ENCODE measurements at places on chromosomes 1 and 21.

DNA sequence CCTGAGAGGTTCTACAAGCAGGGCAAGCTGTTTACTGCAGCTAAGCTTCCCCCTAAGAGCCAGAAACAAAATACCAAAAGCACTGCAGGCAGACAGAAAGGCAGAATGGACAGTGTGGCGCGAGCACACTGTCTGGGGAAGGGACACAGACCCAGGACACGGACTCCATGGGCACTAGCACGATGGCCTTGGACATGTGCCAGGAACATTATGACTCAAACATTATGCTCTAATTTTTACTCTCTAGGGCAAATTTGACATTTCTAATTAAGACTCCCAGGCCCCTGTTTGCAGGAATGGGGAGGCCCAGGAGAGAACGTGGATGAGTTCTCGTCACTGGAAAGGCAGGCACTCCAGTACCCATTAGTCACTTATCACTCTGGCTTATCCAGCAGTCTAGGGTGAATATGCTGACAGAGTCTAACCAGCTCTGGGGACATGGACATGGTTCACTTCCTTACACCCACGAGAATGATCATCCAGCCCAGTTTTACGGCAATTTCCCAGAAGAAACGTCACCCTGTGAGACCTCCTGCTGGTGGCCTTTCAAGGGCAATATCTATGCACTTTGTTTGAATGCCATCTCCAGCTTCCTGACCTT is 45.1 kb downstream of the CAPN8 start:
- DNase-seq: no peak

DNA sequence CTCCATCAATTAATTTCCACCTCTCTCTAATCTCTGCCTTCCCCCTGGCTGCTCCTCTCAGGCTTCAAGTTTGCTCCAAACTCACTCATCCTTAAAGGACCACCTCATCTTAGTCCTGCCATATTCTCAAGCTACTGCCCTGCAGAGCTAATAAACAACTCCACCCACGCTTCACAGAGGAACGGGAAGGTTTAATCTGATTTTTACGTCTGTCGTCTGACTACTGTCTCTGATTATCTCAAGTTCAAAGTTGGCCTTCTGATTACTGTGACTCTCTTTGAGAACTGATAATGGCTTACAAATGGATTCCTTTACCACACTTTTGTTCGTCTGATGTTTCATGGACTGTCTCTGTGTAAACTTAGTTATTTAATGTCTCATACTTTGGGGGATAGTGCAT is 7.6 kb upstream of the CPT2 start:
- DNase-seq: no peak

DNA sequence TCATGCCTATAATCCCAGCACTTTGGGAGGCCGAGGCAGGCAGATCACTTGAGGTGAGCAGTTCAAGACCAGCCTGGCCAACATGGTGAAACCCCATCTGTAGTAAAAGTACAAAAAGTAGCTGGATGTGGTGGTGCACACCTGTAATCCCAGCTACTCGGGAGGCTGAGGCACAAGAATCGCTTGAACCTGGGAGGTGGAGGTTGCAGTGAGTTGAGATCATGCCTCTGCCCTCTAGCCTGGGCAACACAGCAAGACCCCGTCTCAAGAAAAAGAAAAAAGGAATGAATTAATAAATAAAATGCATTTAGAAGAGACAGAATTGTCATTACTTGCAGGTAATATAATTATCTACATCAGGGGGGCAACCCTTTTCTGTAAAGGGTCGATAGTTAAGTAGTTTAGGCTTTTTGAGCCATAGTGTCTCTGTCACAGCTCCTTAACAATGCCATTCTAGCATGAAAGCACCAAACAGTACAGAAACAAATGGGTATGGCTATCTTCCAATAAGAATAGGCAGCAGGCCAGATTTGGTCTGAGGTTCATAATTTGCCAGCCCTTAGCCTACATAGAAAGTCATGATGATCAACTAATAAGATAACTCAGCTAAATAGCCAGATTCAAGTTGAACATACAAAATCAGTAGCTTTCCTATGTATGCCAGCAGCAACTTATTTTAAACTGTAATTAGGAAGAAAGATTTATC is 56.8 kb downstream of the RPRD2 start:
- DNase-seq: no peak

DNA sequence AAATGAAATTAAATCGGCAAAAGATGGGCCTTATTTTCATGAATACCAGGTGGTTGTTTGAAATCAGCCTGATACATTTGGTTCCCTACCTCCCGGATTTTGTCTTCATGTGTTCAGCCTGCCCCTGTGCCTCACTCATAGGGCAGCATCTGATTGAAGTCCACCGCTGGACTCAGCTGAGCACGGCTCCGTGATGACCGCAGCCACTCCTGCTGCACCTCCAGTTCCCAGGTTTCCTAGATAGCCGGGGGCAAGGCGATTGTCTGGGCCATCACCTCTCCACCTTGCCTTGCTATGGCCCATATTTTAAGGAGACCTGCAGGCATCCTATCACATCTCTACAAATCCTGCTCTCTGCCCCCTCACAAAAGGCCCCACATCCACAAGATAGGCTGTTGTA is 563.8 kb downstream of the NUF2 start:
- DNase-seq: no peak

DNA sequence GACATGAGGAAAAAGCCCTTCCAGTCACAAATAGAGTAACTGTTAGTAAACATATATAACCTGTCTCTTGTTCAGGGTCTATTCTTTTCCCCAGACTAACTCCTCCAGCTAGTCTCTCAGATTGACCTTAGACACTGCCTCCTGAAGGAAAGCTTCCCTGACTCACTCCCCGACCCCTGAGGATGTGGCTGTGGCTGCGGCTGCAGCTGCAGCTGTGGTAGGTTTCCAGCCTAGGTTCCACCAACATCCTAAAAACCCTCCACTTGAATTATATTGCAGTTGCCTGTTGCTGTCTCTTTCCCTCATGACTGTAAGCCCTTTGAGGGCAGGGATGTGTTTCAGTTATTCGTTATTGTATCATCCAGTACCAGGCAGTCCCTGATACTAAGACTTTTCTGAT is 132.9 kb upstream of the C1orf21 start:
- DNase-seq: no peak

DNA sequence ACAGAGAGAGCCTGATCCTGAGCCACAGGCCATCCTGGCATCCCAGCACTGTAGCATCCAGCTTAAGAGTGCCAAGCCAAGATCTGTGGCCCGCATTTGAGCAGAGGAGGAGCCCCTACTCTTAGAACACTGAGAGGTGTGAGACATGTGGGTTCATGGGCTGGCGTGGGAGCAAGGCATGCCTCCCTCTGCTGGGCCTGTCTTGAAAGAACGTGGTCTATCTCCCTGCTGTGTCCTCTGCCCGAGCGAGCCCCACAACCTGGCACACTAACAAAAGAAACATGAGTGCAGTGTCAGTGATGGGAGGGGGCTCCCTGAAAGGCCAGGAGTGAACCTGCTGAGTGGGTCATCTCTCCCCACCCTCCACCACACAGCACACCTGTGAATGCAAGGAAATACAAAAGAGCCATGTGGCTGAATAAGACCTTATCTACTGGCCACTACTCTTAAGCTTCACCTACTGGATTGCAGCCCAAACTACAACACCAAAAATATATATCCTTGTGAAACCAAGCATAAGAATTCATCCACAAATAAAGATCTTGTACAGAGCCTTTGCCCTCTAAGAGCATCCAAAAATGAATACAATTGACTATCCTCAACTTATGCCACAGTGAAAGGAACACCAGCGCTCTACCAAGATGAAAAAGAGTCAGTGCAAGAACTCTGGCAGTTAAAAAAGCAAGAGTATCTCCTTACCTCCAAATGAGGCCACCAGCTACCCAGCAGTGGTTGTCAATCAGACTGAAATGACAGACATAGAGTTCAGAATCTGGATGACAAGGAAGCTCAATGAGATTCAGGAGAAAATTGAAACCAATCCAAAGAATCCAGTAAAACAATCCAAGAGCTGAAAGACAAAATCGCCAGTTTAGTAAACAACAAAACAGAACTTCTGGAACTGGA is 259.4 kb upstream of the DAB1 start:
- no peak for DNase-seq

DNA sequence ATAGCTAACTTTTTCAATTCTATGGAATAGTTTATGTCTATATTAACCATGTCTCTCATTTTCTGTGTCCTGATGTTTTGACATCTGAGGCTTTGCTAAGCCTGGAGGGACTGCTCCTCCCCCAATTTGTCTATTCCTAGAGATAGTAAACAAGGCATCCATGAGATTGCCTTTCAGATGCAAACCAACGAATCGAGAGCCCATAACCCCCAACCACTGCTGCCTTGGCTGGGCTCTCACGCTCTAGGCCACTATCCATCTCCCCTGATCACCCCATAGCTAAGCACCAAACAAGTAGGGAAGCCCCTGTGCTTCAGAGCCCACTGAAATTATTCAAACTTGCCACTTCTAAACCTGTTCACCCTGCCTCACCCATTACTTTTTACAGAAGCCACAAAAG is 437.7 kb downstream of the SETD4 start:
- no peak for DNase-seq

DNA sequence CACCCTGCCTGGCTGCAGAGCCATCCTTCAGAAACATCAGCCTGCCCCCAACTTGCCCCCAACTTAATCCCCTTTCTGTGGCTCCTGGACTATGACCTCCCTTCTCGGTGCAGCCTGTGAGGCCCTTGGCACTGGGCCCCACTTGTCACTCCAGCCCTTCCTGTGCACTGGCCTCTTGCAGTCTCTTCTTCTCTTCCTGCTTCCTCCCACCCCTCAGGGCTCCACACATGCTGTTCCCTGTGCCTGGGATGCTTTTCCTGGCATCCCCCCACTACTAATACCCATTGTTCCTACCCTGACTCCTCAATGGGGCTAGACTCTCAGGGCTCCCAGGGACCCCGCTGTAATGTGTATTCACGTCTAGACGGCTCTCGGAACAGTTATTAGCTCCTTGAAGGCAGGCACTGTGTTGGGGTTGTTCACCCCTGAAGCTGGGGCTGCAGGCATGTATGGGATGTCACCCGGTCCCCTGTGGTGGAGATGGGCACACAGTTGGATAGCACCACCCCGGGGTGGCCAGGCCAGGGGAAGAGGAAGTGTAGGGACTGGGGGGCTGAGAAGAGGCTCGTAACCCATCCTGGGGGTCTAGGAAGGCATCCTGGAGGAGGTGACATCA is 4.5 kb downstream of the LDLRAD1 start:
- DNase-seq: no peak

DNA sequence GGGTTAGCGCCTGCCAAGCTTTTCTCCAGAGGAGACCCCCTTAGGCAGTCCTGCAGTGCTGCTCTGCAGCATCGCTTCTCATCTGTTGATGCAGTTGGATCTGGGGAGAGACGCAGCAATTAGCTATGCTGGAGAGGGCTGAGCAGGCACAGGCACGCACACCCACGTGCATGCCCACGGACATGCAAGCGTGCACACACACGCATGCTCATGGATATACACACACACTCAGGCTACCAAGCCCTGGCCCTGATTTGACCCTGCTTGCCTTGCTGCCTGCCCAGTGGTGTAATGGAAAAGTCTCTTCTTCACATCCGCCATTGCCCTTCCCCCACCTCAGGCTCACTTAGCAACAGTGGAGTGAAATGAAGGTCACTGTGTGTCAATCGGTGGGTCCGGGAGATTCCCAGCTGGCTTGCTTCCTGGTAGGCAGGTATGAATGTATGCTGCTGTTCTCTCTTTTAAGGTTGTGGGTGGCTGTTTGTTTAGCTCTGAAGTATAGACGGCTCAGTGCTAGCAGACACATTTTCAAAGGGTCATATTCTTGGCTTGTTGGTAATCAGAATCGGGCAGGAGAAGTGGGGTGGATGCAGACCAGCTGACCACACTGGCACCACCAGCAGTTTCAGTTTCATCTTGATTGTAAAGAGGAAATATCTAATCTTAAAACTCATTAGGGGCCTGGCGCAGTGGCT is 9.5 kb downstream of the ATP1B1 start:
- DNase-seq: no peak

- DNase-seq: no peak
Observed at GRCh38 chr21:16079830-16080229, 350.0 kb downstream of the USP25 start.

DNA sequence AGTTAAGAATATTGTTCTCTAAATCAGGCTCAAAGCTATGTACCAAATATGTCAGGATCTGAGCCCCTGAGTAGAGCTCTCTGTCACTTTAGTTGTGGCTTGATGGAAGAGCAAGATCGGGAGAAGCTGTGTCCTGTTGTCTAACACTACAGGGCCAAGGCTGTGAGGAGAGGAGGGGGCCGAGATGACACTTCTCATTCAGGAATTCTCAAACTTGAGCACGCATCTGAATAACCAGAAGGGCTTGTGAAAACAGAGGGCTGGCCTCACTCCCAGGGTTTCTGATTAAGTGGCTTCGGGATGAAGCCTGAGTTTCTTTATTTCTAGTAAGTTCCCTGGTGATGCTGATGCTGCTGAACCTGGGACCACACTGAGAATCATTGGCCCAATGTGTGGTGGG is 209.2 kb upstream of the DAB1 start:
- DNase-seq: no peak

DNA sequence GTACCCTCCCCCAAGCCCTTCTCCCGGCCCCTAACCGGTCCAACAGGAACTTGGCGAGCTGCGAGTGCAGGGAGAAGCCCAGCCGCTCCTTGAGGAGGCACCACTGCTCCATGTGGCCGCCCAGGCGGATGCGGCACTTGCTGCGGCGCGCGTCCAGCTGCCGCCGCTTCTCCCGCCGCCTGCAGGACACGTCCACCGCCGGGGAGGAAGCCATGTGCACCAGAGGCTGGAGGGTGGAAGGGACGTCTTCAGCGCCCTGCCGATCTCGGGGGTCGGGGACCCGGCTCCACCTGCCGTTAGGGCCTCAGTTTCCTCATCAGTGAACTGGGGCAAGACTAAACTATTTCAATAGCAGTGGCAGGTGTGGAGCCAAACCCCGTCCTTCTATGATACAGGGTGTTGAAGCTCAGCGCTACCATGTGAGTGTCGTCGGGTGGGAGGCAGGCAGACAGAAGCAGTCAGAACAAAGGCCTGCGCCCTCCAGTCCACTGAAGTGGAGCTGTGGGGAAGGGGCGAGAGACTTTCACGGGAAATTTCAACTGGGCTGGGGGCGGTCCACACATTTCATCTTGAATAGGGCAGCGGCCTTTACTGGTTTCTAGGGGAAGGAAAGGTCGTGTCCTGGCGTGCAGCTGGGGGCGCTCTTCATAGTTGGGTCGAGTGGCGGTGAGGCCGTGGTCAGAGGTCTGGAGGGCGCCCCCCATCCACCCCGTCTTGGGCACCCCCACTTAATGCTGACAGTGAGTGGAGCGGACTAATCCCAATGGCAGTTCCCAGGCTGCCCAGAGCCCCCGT is 592 bp downstream of the ZNF692 start:
- peak; percentile 54 for DNase-seq
